ENCODE measurements at places on chromosomes 3 and 15.

DNA sequence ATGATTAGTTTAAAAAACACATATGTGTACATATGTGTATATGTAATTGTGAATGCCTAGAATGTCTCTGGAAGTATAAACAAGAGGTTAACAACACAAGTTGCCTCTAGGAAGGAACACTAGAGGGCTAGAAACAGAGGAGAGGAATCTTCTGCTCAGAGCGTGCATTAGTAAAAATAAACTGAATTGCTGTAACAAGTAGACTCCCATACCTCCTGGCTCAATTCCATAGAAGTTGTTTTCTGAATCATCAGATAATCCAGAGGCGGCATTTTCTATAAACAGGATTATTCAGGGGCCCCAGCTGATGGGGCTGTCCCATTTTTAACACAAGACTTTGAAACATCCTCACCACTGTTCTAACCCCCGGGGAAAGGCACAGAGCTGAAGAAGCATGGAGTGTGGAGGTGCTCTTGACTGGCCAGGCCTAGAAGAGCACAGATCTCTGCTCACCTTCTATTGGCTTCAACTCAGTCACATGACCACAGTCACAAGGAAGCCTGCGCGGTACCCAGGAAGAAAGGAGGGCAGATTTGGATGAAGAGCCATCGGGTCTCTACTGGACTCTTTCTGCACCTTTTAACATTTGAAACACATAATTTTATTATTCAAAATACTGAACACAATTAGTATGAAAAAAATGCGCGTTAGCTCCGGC lies 145.7 kb downstream of the TLE3 start:
- no peak for DNase-seq

DNA sequence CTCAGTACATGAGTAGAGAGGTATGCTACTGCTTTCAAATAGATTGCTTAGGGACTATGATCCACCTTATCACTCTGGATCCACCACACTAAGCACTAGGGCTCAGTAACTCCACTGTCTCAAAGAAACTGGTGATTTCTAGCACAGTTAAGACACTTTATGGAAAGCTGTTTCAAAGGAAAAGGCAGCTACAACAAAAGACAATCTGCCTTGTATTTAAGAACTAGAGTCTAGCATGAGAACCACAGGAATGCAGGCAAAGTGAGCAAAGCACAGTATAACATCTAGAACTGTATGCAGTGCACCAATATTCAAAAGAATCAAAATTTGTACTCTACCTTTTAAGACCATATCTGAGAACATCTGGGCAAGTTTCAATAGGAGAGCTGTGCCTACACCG lies 17.9 kb downstream of the TFRC start:
- DNase-seq, result no peak

- no peak for DNase-seq
Measured at GRCh38 chr15:48408327-48408726, 77.1 kb downstream of the DUT start.

DNA sequence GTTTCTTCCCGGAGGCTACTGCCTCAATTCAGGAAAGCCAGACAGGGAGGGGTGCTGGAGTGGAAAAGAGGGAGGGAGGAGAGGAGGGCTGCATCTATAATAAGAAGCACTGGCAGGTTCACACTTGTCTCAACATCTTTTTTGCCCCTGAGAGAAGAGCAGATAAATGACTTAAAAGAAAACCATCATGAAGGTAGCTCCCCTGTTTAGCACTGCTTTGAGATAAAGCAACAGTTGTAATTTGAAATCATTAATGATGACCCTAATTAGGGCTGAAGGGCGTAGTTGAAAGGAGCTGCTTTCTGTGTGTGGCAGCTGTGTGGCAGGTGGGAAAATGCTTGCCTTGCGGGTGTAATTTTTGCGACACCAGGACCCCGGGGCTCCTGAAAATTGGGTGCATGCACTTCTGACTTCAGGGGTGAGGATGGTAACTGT lies 222.8 kb upstream of the IL12A start:
- no peak for DNase-seq

- no peak for DNase-seq
Measured at GRCh38 chr15:64187396-64188191, 24.8 kb upstream of the PPIB start.

All from amygdala (tissue), 56 donors.